ENCODE measurements at places on chromosomes 2 and 18.

- no peak overlapping the region for H3K27ac ChIP-seq
- peaks cover 12% of the 10 kb centered on the region for H3K4me1 ChIP-seq
- no peak for DNase-seq
- no peak overlapping the region for H3K4me3 ChIP-seq
- H3K27me3 ChIP-seq: no peaks in the 10 kb centered on the region
- H3K36me3 ChIP-seq: no peaks in the 10 kb centered on the region
Observed at GRCh38 chr2:65397122-65397521, 35.3 kb downstream of the SPRED2 start.

DNA sequence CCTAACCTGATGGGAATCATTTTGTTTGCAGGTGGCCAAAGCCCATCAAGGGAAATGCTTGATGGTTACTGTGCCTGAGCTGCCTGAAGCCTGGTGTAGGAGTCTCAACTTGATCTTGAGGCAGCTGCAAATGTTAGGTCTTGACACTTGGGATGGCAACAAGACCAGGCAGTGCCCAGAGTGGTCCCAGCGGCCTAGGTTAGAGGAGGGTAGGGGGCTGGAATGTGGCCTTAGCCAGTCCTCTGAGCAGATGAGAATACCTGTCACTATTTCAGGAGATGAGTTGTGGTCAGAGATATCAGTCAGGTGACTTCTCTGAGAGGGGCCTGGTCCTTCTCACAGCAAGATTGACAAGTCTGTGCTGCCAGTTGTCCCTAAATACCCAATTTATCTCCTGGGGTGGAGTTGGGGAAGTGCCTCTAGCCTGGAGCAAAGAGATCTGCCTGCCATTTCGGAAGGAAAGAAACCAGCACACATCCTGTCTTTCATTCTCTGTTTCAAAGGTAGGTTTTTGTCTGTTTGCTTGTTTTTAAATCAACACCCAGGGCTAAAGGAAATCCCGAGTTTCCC is 13.4 kb downstream of the SPTBN1 start:
- DNase-seq: peak; percentile 65
- no peak overlapping the region for H3K27ac ChIP-seq
- H3K4me3 ChIP-seq: no peak overlapping the region
- H3K4me1 ChIP-seq: peaks cover 7% of the 10 kb centered on the region

DNA sequence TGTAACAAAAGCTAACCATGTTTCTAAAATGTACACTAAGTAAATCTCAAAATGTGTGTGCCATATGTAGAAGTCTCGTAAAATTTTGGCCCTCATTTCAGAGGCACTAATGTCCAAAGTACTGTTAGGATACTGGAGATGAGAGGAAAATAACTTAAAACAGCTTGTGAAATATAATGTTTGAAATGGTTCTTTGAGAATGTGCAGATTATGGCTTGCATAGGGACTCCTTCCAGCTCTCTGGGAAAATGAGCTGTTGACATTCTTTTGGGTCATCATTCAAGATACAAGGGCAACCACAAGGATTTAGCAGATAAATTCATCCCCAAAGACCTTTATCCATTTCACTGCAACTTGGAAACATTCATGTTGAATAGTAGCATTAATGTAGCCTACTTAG is 38.1 kb upstream of the OTX1 start:
- no peak overlapping the region for H3K27ac ChIP-seq
- peaks cover 4% of the 10 kb centered on the region for H3K36me3 ChIP-seq
- no peaks in the 10 kb centered on the region for H3K27me3 ChIP-seq
- H3K4me3 ChIP-seq: no peak overlapping the region

DNA sequence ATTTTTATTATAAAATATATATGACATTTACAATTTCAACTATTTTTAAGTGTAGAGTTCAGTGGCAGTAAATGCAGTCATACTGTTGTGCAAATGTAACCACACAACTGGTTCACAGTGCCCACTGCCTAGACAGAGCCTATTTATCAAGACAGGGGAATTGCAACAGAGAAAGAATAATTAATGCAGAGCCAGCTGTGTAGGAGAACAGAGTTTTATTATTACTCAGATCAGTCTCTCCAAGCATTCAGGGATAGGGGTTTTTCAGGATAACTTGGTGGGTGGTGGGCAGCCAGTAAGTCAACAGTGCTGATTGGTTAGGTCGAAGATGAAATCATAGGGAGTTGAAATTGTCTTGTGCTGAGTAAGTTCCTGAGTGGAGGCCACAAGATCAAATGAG is 200.3 kb downstream of the NYAP2 start:
- no peak overlapping the region for H3K27ac ChIP-seq
- no peak overlapping the region for H3K4me3 ChIP-seq
- H3K36me3 ChIP-seq: no peaks in the 10 kb centered on the region
- no peaks in the 10 kb centered on the region for H3K27me3 ChIP-seq

- H3K4me3 ChIP-seq: no peak overlapping the region
- DNase-seq: peak; percentile 97
- no peaks in the 10 kb centered on the region for H3K36me3 ChIP-seq
Observed at GRCh38 chr2:241540771-241541561, 17.6 kb upstream of the BOK start.
